ENCODE measurements at places on chromosomes 6 and 20.

GRCh38 chr6:20870021-20870420 is 335.8 kb downstream of the CDKAL1 start:
- no peak for DNase-seq

DNA sequence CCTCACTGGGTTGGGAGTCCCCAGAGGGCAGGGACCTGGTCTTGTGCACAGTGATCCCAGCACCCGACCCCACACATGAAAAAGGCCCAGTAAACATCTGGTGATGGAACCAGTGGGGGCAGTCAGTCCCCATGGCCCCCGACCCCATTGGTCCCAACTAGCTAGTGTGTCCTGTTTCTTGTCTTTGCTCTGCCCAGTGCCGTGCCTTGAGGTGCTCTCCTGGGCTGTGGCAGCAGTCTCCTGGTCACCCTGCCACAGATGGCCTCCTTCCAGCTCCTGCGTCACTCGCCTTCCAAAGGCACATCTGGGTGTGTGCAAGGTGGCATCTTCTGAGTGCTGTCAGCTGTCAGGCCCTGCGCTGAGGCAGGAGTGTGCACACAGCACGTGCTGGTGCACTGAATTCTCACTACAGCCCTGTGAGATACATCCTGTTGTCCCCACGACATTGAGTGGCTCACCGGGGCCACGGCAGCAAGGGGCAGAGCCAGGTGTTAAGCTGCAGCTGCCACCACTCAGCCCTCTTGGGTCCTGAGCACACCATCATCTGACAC is 3.9 kb downstream of the NPEPL1 start:
- no peak for DNase-seq

DNA sequence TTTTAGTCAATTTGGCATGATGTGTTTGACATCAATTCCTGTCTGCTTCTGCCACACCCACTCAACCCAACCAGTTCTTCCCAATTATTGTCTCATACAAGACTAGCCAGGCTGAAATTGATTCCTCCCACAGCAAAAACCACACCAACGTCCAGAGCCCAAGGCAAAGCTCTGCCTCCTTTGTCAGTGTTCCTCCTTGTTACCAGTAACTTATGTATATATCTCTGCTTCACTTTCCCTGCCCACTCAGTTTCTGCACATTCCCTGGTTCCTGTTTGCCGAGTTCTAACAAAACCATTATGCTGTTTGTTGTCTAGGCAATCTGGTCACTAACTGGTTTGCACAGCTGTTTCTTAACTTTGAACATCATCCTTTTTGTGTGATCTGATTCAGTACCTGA is 547.9 kb upstream of the PTCHD4 start:
- no peak for DNase-seq

GRCh38 chr6:136178749-136179148 is 71.4 kb downstream of the MTFR2 start:
- DNase-seq = no peak

DNA sequence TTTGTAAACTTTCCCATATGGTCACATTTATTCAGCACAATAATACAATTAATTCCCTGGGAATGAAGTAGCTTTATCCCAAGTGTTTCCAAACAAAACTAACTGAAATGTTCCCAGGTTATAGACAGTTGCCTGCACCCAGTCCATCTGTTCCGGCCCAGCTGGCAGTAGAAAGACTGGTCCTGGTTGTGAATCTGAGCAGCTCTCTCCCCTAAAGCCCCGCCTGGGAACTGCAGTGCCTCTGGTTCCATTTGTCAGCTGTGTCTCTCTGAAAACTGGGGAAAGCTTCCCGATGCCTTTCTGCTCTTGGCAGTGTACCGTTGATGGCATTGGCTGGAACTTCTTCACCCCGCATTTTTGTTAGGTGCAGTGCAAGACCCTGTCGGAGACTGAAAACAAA is 8.7 kb downstream of the MTHFD1L start:
- no peak for DNase-seq

DNA sequence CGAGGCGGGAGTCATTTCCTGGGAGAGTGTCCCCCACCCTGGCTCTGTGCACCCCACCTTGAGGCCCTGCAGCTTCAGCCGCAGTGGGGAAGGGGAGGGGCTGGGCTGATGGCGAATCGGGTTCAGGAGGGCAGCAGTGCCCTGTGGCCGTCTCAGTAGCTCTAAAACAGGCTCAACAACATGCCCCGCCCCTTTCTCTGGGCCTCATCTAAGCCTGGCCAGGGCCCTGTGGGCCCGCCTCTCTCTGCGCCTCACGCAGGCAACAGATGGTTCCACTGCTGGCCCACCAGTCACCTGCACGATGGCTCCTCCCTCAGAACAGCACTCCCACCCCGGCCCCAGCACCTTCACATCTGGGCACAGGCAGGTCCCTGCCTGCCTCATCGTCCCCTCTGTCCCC is 30.2 kb downstream of the CHRNA4 start:
- DNase-seq = no peak

Data from HFFc6 (cell line).